Non-pigmented ciliary epithelial cell (primary cell): ENCODE measurements at places on chromosomes 4 and X.

GRCh38 chr4:153651116-153651515 is 33.0 kb upstream of the TLR2 start:
- DNase-seq, result no peak

DNA sequence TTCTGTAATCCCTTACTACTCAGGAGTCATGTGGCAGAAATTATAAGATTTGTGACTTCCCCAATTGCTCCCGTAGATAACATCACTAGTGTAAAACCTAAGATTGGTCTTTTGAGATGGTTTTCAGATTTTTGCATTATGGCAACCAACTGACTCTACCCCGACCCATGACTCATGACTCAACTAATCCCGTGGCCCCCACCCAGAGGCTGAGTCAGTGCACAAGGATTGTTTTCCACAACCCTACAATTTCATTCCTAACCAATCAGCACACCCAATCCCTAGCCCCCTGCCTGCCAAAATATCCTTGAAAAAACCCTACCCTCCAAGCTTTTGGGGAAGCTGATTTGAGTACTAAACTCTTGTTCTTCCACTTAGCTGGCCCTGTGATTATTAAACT is 109.4 kb upstream of the FAM9C start:
- DNase-seq, result no peak

- DNase-seq, result no peak
These were observed 38.2 kb downstream of the HPGDS start for GRCh38 chr4:94304365-94304971.

GRCh38 chr4:165627548-165627947 is 245.5 kb upstream of the TLL1 start:
- DNase-seq, result no peak

DNA sequence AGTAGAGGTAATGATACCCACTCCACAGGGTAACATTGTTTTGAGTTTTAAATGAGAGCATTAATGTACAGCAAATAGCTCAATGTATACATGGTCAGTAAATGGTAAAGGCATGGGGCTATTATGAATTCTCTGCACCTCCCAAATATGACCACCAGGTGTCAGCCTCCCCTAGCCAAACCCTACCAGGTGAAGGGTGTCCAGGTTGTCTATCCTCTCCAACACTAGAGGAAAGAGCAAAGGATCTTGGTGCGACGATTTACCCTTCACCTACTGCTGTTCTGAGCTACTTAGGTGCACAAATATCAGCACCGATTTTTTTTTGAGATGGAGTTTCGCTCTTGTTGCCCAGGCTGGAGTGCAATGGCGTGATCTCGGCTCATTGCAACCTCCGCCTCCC is 26.5 kb upstream of the XIAP start:
- DNase-seq, result no peak
